Upper lobe of right lung (tissue), 1 donor: ENCODE measurements at places on chromosomes 6 and 20. TPM values are rescaled to one million over a fixed set of nuclear protein-coding genes. Genes with fewer than 3 reads are reported as not detected.

- no peaks in the 10 kb centered on the region for H3K27me3 ChIP-seq
- H3K27ac ChIP-seq = no peak overlapping the region
Measured at GRCh38 chr6:24924580-24925356, 11.0 kb downstream of the RIPOR2 start.

DNA sequence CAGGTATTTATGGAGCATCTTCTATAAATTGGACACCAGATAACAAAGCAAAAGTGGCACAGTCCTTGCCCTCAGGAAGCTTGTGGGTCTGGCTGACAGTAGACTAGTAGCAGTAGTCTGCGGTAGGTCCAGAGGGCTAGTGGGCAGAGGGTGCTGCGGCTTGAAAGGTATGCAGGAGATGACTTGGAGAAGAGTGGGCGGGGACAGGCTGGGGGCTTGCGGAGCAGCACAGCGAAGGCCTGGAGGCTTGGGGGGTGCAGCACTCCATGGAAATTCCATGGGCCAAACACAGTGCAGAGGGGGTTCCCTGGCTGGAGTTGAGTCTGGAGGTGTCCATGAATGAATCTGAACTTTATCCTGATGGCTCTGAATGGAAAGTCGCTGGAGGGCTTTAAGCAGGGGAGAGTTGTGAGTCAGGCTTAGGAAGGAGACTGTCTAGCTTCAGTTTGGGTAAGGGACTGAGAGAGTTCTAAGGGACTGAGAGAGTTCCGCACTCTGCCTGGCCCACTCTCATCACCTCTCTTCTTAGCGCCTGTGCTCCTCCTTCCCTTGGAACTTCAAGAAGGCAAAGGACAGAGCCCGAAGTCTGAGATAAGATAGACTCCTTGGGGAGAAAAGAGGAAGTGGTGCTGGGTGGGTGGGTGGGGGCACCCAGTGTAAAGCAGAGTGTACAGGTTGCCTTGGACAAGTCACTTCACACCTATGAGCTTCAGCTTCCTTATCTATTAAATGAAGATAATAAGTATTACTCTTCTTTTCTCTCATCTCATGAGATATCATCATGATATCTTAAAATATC is 8.8 kb downstream of the PKIG start:
- no peaks in the 10 kb centered on the region for H3K27me3 ChIP-seq
- H3K4me3 ChIP-seq = no peak overlapping the region
- peaks cover 32% of the 10 kb centered on the region for H3K4me1 ChIP-seq
- DNase-seq = no peak
- peaks cover 26% of the 10 kb centered on the region for H3K36me3 ChIP-seq
- H3K27ac ChIP-seq = no peak overlapping the region

- no peak overlapping the region for H3K27ac ChIP-seq
- no peak for DNase-seq
- H3K27me3 ChIP-seq = no peaks in the 10 kb centered on the region
- peaks cover 5% of the 10 kb centered on the region for H3K4me1 ChIP-seq
Measured at GRCh38 chr6:156774863-156775405, 2.2 kb upstream of the ARID1B start.

DNA sequence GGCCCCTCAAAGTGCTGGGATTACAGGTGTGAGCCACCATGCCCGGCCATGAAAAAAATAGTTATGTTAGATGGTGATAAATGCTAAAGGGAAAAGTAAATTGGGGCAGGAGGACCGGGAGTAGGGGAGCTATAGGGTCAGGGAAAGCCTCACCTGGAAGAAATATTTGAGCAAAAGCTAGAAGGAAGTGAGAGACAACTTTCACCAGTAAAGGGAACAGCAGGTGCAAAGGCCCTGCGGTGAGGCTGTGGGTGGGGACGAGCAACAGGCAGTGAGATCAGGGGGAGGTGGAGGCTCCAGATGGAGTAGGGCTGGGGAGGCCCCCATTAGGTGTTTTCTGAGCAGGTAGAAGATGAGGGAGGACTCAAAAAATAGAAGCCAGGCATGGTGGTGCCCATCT is 16.0 kb downstream of the BCAS4 start:
- H3K27ac ChIP-seq = no peak overlapping the region
- no peak for DNase-seq
- H3K27me3 ChIP-seq = no peaks in the 10 kb centered on the region
- H3K4me1 ChIP-seq = no peaks in the 10 kb centered on the region
- H3K4me3 ChIP-seq = no peak overlapping the region

DNA sequence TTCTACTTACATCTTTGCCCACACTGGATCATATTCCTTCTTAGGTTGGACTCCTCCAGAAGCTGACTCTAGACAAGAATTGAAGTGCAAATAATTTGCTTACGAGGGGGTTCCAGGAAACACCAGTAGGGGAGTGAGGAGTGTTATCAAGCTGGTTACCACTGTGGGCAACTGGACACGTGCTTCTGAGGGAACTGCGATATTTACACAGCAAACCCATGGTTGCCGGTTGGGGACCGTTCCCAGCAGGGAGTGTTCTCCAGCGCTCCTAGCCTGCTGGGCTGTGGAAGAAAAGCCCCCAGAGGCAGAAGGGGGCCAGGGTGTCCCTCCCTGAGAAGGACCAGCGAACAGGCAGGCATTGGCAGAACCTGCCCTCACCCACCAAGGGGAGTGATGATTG is 21.7 kb downstream of the MDFI start:
- H3K36me3 ChIP-seq = no peaks in the 10 kb centered on the region
- H3K27me3 ChIP-seq = peaks cover 4% of the 10 kb centered on the region
- no peak overlapping the region for H3K4me3 ChIP-seq
- peaks cover 9% of the 10 kb centered on the region for H3K4me1 ChIP-seq
- no peak overlapping the region for H3K27ac ChIP-seq

- H3K27me3 ChIP-seq = no peaks in the 10 kb centered on the region
- no peak overlapping the region for H3K4me3 ChIP-seq
- H3K4me1 ChIP-seq = peaks cover 13% of the 10 kb centered on the region
- peak overlapping the region; percentile 70 for H3K27ac ChIP-seq
- no peaks in the 10 kb centered on the region for H3K36me3 ChIP-seq
- no peak for DNase-seq
Measured at GRCh38 chr20:1203630-1204029, 376 bp downstream of the C20orf202 start.

GRCh38 chr6:133159255-133159795 is 81.8 kb upstream of the EYA4 start:
- H3K4me3 ChIP-seq = no peak overlapping the region
- no peak overlapping the region for H3K27ac ChIP-seq
- no peaks in the 10 kb centered on the region for H3K36me3 ChIP-seq
- no peaks in the 10 kb centered on the region for H3K27me3 ChIP-seq

DNA sequence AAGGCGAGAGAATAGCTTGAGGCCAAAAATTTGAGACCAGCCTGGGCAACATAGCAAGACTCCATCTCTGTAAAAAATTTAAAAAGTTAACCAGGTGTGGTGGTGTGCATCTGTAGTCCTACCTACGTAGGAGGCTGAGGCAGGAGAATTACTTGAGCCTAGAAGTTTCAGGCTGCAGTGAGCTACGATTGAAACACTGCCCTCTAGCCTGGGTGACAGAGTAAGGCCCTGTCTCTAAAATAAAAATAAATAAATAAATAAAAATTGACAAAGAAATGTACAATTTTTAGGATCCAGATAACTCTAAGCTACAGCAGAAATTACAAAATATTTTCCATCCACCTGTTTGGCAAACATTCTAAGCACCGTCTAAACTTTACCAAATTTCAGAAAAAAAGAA is 941.0 kb upstream of the ADGRB3 start:
- no peaks in the 10 kb centered on the region for H3K27me3 ChIP-seq
- H3K4me1 ChIP-seq = no peaks in the 10 kb centered on the region
- H3K4me3 ChIP-seq = no peak overlapping the region
- no peaks in the 10 kb centered on the region for H3K36me3 ChIP-seq

DNA sequence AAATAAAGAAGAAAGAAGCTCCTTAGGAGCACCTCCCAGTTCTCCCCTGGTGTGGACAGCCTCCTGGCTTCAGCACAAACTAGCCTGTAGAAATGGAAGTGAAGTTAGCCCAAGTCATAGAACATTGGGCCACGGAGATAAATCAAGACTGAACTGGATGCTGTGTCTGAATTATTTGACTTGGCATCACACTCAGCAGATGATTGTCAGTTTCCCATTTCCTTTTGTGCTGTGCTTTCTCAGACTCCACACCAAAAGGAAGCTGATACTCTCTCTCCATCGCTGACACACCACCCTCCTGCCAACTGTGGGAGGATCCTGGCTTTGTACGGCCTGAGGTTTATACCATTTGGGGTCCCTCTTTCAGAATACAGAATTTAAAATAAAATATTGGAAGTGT is 209.8 kb downstream of the TFAP2A start:
- DNase-seq = no peak
- H3K4me1 ChIP-seq = no peaks in the 10 kb centered on the region
- no peaks in the 10 kb centered on the region for H3K27me3 ChIP-seq
- H3K4me3 ChIP-seq = no peak overlapping the region
- no peaks in the 10 kb centered on the region for H3K36me3 ChIP-seq

DNA sequence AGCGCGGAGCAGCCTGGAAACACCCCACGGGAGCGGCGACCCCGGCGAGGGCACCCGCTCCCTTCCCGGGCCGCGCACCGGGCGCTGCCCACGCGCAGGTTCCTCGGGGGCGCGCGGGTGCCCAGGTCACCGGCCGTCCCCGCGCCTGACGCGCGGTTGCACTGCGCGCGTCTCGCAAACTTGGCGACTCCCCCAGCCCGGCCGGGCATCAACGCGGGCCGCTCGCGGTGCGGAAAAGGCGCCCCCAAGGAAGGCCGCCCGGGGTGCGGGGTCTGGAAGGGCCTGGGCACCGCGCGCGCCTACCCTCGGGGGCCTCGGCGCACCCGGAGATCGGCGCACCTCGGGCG is 555 bp upstream of the ZBTB46 start:
- H3K4me1 ChIP-seq = peaks cover 23% of the 10 kb centered on the region
- H3K4me3 ChIP-seq = peak overlapping the region; percentile 52
- DNase-seq = no peak
- peak overlapping the region; percentile 55 for H3K27ac ChIP-seq
- no peaks in the 10 kb centered on the region for H3K27me3 ChIP-seq

- no peaks in the 10 kb centered on the region for H3K27me3 ChIP-seq
- H3K27ac ChIP-seq = no peak overlapping the region
- H3K36me3 ChIP-seq = no peaks in the 10 kb centered on the region
- no peak overlapping the region for H3K4me3 ChIP-seq
- no peaks in the 10 kb centered on the region for H3K4me1 ChIP-seq
- DNase-seq = no peak
Measured at GRCh38 chr6:151881231-151881630, 73.7 kb downstream of the ESR1 start.

DNA sequence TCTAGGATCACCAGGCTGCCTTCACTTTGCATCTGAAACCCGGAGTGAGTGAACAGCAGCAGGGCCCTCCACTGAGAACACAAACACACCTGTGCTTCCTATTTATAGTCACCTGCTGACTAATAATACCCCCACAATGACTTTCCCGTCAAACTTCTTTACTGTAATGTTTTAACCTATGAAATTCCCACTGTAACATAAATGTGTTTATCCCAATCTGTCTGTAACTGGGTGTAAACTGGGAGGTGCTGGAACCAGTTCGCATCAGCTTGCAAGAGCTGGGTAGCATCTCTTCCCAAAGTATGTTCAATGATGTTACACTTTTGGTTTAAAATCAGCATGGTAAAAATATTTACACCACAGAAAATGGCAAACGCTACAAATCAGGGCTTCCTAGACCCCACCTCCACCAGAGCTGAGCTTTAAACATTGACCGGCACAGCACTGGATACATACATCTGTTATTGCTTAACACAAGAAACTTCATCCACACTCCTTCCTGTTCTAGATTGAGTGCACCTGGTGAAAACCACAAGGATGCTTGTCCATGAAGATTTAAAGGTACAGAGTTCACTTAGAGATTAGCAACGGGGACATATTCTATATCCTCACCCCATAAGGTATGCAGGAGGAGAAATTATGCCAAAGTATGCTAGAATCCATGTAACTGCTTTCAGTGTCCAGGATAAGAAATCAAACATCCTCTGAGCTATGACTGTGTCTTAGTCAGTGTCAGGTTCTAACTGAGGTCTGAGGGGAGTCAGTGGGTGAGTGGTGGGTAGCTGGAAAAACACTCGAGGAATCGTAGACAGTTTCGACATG is 79.0 kb downstream of the ALDH8A1 start:
- no peak for DNase-seq
- H3K4me1 ChIP-seq = no peaks in the 10 kb centered on the region
- H3K27ac ChIP-seq = no peak overlapping the region
- H3K4me3 ChIP-seq = no peak overlapping the region
- H3K36me3 ChIP-seq = no peaks in the 10 kb centered on the region
- no peaks in the 10 kb centered on the region for H3K27me3 ChIP-seq

HLA-DRB1 gene
- 335 TPM for total RNA-seq

RFX6 gene
- not detected for total RNA-seq

CST5 gene
- total RNA-seq = 0.55 TPM

GNAS-AS1 gene
- total RNA-seq = 1.1 TPM

AIF1 gene
- total RNA-seq = 55.3 TPM

HM13 gene
- total RNA-seq = 169 TPM

TBXT gene
- total RNA-seq = not detected

REM1 gene
- total RNA-seq = 4.0 TPM

MEI4 gene
- total RNA-seq = not detected
